ENCODE measurements at places on chromosomes 12 and 14.

- DNase-seq, result no peak
Measured at GRCh38 chr12:99529966-99530365, 117.6 kb upstream of the GARIN6 start.

DNA sequence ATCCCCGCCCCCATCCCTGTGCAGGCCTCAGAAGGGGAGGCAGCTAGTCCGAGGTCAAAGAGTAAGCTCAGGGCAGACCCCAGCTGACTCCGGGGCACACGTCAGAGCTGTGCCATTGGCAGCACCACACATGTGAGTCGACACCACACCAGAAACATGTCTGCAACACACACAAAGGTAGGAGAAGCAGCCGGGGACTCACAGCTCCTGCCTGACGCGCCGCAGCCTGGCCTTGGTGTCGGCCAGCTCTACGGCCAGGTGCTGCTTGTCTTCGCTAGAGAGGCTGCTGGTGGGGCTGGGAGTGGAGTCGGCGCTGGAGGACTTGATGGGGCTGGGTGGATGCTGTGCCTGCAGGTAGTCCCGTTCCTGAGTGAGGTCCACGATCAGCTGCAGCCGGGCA lies 78.5 kb downstream of the CCDC88C start:
- DNase-seq, result no peak

- no peak for DNase-seq
Measured at GRCh38 chr12:48183876-48184548, 568 bp downstream of the CCDC184 start.

DNA sequence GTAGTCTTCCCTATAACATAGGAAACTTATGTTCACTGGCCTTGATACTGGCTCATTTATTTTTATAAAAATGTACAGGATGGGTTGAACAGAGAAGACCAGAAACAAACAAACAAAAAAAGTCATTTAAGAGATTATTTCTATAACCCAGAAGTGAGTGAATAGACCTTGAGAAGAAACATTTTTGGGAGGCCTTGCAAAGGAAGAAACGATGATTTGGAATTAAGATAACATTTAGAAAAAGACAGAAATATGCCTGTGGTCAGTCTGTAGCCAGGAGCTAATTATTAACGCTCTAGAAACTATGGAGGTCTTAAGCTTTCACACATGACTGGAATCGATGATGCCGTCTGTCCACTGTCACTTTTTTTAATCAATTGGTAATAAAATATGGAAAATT lies 264.0 kb downstream of the EGLN3 start:
- DNase-seq, result no peak

- no peak for DNase-seq
Measured at GRCh38 chr14:82421286-82421685, 887.6 kb upstream of the SEL1L start.

- no peak for DNase-seq
Measured at GRCh38 chr12:93780101-93780641, 103.0 kb downstream of the CRADD start.
